ENCODE measurements at places on chromosomes 2 and 18.

GRCh38 chr2:195408811-195409210 lies 248.2 kb upstream of the SLC39A10 start:
- no peak for DNase-seq

- DNase-seq: no peak
Measured at GRCh38 chr2:19857100-19857499, 44.7 kb downstream of the TTC32 start.

DNA sequence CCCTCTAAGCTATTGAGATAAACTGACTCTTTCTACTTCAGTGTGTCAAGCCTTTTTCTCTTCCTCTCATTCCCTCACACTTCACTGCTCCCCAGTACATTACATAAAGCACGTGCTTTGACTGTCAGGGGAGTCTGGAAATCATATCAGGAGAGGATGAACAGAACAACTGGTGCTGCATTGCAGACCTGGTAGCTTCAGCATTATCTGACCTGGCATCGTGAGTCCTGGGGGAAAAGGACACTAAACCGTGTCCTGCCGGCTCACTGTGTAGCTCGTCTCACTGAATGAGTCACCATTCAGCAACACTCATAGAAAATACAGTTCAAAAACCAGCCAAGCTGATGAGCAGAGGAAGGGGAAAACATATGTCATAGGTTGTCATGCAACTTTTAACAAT lies 108.5 kb upstream of the UNC80 start:
- DNase-seq: no peak

DNA sequence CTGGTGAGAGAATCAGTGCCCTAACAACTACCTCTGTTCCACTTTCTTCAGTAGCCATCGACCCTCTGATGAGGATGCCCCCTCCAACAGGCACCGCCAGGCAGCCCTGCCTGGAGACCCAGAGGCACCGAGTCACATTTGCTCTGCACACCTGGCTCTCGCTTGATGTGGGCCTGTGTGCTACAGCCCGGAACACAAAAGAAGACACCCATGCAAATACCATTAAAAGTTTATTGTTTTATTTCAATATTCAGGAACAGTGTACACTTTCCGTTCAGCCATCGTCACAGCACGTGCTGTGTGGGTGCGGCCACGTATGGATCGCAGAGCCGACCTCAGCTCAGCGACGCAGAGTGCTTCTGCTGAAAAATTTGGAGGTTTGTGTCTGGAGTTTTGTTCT lies 154.0 kb downstream of the MBP start:
- DNase-seq: no peak

DNA sequence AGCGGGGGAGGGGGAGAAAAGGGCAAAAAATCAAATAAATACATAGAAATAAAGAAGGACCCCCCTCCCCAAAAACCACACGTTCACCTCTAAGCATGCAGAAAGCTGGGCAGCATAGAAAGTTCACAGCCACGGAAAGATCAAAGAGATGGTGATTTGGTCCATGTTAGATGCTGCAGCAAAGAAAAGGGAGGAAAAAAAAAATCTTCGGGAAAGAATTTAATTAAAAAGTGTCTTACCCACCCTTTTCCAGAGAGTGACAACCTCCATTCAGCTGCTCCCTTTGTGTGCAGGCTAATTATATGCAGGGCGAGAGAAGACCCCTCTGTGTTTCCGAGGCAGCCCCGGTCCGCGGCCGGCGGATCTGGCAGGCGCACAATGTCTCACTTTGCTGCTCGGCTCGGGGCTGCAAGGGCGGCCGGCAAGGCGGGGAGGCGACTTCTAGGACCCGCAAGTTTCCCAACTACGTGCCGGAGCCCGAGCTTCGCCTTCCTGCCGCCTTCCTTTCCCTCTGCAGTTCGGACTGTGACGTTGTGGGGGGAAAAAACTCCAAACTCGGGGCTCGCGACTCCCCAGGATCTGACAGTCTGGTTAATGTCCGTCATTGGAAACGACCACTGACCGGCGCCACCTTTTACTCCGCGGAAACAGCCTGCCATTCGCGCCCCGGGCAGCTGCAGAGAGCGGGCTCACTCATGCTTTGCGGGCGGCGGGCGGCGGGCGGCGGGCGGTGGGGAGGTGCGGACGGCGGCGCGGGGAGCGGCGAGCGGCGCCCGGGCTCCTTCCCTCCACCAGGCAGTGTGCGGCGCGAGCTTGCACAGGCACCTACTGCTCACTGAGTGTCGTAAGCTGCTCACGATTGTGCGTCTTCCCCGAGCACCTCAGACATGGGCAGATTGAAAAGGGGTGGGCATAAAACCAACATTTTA lies at the start of gene LRRTM1:
LRRTM1 (minus strand) TSS at position 844 of the 929 bp plus-strand sequence. CDS start 933 bp downstream, outside the sequence.
- no peak for DNase-seq

DNA sequence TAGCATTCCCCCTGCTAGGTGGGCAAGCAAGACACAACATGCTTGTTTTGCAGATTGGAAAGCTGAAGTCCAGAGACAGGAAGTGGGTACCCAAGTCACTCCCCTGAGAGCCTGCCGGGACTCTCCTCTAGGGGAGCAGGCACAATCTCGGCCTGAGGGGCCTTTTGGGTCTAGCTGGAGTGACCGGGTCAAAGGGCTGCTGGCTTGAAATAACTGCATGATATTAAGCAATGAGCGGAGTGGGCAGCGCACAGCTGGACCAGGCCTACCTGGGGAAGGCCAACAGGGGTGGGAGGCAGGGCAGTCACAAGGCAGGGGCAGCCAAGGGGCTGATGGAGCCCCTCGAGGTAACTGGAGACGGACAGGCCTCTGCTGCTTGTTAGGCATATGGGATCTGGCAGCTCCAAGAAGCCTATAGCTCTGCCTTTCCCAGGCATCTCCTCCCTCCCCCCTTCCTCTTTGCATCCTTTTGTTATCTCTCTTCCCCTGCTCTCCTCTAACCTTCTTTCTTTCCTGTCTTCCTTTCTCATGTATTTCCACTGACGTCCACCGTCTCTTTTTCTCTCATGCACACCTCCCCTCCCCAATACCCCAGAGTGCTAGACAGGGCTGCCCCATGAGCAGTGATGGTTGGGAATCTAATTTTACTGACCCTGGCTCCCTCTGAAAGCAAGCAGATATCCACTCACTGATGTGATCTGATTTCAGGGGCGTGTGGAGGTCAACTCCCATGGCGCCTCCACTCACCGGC lies 237.5 kb downstream of the LOXHD1 start:
- no peak for DNase-seq

DNA sequence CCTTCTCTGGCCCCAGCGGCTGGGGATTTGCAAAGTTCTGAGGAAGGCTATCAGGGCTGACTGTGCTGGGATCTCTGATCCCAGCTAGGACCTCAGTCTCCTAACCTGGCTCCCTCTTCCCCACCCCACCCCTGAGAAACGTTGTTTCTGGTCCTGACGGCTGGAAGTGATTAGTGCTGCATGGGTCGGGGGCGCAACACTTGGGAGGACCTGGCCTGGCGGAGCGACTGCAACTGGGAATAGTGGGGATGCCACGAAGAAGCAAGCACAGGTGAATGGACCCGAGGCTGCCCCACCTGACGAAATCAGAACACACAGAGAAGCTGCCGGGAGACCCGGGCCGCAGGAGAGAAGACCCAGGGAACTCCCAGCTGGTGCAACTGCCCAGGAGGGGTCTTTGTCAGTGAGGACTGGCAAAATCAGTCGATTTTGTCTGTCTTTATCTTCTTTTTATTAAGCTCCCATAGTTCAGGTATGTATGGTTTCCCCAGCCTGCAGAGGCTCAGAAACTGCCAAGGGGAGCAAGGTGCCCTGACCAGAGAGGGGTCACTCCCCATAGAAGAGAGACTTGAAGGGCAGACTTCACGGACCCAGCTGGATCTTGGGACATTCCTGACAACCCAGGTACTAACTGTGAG lies 656 bp upstream of the LBX2 start:
- DNase-seq: no peak

- no peak for DNase-seq
Measured at GRCh38 chr2:207926133-207926988, 99.0 kb downstream of the PLEKHM3 start.

DNA sequence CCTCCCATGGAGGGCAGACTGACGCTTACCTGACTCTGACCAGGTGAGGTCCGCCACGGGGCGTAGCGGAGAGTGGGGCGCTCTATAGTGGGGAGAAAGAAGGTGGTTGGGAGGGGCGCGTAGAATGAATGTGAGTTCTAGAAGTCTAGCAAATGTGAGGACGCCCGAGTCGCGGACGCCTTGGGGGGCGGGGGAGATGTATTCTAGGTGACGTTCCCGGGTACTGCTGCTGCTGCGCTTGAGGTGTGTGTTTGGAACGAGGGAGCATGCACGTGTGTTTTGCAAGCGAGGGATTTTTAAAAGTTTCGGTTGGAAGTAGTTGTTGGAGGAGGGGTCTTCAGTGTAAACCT lies 758 bp downstream of the RIF1 start:
- no peak for DNase-seq

DNA sequence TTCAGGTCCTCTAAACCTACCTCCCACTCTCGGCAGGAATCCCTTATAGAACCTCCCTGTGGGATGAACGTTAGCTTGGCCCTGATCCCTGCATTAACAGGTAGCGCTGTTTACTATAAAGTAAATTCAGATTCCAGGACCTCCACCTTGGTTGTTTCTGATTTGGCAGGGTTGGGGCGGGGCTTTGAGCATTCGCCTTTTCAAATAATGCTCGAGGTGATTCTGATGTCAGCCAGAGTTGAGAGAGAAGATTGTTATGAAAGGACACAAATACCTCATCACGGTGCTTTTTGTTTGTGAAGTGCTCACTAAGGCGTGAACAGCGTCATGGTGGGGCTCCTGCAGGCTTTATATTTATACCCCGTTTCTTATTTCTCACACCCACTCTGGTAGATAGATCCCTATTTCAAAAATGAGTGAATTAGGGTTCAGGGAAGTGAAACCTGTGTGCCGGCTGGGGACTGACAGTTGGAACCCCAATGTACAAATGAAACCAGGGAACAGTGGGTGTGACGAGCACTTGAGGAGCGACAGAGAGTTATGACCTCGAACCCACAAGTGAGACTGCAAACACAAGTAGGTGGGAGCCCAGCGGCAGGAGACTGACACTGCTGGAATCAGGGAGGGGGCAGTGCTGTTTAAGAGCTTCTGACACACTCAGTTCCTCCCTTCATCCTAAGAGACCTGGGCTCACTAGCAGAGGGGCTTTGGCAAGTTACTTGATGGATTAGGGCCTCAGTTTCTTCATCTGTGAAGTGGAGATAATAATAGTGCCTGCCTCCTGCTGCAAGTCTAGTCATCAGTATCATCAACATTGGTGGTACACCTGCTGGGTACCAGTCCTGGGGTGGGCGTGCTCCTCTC lies 14.2 kb upstream of the CXCR4 start:
- DNase-seq: peak; percentile 30

DNA sequence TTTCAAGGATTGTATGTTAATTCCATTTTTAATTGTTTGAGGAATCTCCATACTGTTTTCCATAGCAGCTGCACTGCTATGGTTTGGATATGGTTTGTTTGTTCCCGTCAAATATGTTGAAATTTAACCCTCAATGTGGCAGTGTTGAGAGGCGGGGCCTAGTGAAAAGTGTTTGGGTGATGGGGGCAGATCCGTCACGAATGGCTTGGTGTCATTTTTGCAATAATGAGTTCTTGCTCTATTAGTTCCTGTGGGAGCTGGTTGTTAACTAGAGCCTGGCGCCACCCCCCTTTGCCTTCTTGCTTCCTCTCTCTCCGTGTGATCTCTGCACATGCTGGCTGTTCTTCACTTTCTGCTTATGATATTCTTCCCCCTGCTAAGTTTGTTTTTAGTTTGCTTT lies 71.4 kb upstream of the LDLRAD4 start:
- no peak for DNase-seq

DNA sequence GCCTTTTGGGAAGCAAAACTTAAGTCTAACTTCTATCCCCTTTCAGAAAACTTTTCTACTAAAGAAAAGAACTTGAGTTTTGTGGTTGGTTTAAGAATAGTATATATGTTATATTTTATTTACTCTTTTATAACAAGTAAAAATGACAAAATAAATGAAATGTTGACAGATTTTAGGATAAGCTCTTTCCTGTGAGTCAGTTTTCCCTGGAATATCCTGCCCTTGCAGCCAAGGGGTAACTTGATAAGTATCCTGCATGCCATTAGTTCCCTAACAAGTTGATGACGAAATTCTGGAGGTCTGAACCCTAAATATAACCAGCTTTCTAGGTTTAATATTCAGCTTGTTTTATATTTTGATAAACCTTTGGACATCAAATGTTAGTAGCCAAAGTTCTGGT lies 7.3 kb upstream of the HTR2B start:
- DNase-seq: no peak

DNA sequence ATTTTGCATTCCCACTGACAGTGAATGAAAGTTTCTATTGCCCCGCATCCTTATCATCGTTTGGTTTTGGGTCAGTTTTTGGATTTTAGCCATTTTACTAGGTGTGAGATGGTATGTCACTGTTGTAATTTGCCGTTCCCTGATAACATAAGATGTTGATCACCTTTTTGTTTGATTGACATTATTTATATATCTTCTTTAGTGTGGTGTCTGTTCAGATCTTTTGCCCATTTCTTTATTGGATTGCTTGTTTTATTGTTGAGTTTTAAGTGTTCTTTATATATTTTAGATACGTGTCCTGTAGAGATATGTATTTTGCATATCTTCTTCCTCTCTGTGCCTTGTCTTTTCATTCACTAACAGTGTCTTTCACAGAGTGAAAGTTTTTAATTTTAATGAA lies 55.3 kb downstream of the EPC2 start:
- DNase-seq: no peak

DNA sequence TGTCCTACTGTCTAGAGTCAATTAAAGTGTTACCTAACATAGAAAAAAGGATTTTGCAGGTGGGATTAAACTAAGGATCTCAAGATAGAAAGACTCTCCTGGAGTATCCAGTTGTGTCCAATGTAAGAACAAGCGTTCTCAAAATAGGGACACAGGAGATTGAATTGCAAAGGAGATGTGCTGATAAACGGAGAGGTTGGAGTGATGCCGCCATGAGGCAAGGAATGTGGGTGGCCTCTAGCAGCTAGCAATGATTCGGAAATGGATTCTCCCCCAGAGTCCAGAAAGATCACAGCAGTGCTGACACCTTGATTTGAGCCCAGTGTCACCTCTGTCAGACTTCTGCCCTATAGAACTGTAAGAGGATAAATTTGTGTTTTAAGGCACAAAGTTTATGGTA lies 24.1 kb upstream of the IL1RN start:
- DNase-seq: no peak

DNA sequence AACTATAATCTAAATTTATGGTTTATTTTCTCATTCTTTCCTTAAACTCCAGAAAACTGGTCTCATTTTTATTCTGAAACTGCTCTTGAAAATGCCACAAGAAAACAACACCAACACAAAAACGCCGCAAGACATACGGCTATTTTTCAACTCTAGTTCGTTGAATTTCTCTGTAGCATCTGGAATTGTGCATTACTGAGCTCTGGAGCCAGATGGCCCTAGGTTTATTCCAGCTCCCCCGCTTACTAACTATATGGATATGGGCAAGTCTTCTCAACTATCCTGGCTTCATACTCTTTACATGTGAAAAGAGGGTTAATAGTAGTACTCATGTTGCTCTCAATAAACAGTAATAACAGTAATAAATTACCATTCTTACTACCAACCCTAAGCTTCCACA lies 19.9 kb downstream of the FAM98A start:
- no peak for DNase-seq

- DNase-seq: no peak
Measured at GRCh38 chr2:184945326-184945725, 347.0 kb downstream of the ZNF804A start.
